T follicular helper cell (primary cell): ENCODE measurements at places on chromosomes 3 and 15.

DNA sequence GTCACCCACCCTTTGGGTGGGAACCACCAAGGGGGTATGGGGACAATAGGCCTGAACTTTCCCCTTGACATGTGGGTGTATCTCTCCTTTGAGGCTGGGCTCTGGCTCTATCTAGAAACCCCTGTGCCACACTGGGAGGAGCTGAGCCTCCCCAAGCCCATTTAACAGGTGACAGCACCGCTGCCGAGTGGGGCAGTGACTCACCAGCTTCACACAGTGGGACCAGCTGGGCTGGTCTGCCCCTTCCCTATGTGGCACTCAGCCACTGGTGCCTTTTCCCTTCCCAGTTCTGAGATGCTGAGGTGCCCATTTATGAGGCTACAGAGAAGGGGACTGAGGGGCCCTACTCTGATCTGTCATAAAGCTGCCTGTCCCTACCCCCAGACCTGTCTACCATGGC lies 5.1 kb downstream of the PSTPIP1 start:
- no peak for DNase-seq

DNA sequence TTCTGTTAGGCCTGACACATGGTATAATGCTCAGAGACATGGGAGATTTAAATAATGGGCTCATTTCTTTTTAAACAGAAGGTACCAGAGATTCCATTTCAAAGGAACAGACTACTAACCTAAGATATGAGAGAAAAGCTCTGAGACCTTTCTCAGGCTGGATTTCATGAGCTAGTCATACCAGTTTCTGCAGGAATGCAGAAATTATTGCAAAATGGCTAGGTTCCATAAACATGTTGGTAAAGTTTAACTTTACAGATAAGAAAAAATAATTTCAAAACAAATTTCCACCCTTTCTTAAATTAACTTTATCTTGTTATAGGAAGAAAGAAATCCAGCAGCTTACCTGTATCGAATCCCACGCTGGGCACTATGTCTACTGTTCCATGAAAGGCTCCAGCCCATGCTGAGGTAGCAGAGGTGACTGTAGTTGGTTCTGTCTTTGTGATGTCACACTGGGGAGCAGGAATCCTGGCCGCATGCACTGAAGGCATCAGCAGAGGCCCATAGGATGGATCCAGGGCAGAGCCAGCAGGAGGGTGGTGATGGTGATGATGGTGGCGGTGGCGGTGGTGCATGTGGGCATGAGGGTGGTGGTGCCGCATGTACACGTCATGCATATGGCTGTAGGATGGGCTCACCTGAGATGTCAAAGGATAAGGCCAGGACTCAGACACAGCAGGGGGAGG lies 22.6 kb downstream of the VGLL3 start:
- no peak for DNase-seq

GRCh38 chr3:119013951-119014350 lies 20.7 kb downstream of the IGSF11 start:
- DNase-seq: no peak

DNA sequence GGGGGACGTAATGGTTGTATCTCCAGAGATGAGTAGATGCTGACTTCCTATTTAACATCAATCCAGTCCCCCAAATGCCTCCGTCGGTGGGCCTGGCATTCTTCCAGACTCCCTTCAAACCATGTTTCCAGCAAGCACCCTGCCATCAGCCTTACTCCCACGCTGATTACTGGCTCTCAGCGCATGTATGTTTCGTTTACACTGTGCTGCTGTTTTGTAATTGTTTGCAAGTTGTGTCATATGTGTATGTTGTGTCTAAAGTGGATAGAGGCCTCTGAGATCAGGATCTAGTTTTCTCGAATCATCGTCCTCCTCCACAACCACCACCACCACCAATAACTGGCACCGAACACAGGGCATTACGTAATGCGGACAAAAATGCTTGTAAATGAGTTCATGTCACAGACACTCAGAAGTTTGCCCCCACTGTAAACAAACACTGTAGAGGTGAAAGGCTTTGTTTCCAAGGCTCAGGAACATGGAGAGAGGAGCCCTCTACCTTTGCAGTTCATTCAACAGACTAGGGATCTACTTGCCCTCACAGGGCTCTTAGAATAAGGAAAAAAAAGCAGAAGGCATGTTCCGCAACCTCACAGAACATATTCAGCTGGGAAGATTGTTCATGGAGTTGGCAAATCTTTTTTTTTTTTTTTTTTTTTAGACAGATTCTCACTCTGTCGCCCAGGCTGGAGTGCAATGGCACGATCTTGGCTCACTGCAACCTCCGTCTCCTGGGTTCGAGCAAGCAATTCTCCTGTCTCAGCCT lies 46.1 kb upstream of the SEMA4B start:
- no peak for DNase-seq

- no peak for DNase-seq
Observed at GRCh38 chr3:134143828-134144401, 106.7 kb downstream of the RYK start.

DNA sequence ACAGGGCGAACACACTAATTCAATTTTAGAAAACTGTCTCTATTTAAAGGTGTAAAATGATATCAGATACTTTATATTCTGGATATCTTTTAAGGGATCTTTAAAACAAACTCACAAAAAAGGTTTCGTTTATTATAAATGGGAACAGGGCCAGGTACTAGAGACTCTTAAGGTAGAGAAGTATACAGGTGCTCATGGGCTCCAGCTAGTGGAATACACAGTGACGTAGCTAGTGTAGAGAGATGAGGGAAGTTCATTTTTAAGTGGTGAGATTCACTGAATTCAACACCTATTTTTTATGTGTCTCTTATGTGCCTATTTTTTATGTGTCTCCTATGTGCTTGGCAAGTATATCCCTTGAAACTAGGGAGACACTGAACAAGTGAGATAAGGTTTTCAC lies 132.7 kb upstream of the FAM3D start:
- no peak for DNase-seq

GRCh38 chr3:174408310-174408709 lies 450.8 kb upstream of the NAALADL2 start:
- DNase-seq: no peak

DNA sequence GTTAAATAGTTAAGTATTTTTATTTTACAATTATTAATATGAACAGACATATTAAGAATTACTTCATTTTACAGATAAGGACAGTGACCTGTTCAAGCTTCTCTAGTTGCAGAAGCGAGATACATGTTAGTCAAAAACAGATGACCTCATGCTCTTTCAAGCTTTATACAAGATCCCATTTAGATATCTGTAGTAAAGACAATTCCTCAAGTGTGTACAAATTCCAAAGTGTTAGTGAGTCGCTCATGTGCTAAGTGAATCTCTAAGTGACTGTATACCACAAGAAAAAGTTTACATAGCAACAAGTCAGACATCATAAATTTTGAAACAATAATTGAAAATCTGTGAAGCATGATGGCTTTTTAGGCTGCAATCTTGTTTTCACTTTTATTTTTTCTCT lies 293.8 kb downstream of the ROBO1 start:
- no peak for DNase-seq

- no peak for DNase-seq
Observed at GRCh38 chr3:99248130-99248529, 346.6 kb upstream of the DCBLD2 start.

GRCh38 chr15:74543583-74543982 lies 2.6 kb downstream of the ARID3B start:
- DNase-seq: no peak

DNA sequence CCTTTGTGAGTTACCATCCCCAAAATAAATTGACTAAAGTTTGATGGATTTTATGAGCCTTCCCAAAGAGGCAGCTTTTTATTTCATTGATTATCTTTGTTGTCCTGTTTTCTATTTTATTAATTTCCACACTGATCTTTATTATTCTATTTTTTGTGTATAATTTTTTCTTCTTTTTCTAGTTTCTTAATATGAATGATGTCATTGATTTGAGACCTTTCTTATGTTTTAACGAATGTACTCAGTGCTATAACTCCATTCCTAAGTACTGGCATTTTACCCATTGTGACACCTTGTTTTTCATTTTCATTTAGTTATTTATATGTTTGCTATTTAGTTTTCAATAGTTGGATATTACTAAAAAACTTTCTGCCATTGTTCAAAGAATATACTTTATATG lies 565.3 kb downstream of the CADM2 start:
- no peak for DNase-seq

DNA sequence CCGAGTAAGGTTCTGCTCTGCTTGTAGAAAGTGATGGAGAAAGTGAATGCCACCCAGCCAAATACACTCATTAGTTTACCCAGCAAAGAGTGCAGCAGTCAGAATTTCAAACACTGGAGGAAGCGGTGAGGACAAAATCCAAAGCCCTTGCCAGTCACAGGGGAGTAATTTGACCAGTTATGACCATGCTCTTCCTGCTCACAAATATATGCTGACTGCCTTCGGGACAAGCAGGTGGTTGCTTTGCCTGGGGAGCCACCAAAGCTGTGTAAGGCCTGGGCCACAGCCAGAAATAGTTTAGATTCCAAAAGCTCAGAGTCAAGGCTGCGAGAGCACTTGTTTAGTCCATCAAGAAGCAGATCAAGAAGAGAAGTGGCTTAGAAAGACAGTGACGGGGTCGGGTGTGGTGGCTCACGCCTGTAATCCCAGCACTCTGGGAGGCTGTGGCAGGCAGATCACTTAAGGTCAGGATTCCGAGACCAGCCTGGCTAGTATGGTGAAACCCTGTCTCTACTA lies 51.0 kb upstream of the ATP13A3 start:
- DNase-seq: no peak

GRCh38 chr15:64897345-64897985 lies 14.2 kb upstream of the ANKDD1A start:
- no peak for DNase-seq

GRCh38 chr15:99928429-99928981 lies 195.3 kb upstream of the LYSMD4 start:
- DNase-seq: peak; percentile 79

DNA sequence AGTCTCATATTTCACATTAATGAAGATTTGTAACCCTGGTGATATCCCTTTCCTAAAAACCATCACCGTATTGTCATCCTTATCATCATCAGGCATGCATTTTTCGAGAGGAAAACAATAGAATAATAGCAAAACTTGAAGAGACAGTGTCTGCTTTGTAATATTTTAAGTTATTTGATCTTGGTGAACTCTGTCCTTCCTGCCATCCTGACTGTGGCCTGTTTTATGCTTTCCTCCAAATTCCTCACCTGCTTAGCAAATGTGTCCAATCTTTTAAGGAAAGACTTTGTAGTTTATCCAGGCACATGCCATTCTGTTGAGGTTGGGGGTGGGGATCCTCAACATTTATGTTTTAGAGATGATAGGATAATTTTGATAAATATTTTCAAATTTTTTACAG lies 306.1 kb upstream of the COL8A1 start:
- no peak for DNase-seq

DNA sequence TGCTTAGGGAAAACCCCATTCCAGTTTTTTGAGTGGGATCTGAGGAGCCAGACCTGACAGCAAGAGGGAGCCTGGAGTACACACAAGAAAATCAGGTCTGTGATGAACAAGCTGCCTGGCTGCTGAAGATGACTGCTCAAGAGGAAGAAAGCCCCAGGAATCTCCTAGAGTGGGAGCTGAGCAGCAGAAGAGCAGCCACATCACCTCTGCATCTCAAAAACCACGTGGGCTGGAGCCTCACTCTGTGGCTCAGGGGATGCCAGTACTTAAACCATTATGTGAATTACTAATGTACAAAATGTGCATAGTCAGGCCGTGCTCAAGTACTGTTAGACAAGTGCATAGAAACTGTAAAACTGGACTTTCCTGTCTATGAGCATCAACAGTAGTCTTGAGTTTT lies 52.4 kb downstream of the SLC9A9 start:
- no peak for DNase-seq

GRCh38 chr3:174767853-174768382 lies 91.2 kb upstream of the NAALADL2 start:
- no peak for DNase-seq

DNA sequence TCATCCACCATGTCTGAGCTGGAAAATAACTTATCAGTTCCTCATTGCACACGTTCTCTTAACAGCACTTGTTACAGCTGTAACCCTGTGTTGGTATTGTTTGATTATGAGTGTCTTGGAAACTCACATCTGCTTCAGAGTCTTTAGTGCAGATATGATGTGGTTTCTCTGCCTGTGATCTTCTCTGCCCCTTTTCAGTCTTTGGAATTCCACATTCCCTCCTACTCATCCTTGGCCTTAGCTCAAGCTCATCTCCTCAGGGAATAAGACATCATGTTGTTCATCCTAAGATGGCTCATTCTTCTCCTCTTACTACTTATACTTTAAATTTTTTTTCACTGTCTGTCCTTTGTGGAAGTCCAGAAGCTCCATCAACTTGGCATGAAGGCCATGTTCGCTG lies 77.7 kb downstream of the SYNPR start:
- no peak for DNase-seq

DNA sequence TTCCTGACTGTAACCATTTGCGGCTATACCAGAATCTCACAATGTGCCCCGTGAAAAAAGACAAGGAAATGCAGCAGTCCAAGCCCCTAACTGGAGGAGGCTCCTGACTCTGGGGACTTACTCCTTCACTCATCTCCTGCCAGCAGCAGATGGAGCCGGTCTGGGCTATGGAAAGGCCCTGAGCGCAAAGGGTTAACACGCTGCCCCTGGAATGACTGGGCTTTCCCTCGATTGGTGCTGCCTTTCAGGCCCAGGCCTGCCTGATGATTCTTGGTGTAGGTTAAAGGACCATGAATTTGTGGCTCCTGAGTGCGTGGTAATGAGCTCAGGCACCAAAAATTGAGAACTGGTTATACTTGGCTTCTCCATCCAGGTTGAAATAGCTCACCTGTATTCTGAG lies 42.3 kb upstream of the GALNT15 start:
- no peak for DNase-seq

GRCh38 chr15:64749167-64749566 lies 26.2 kb downstream of the RBPMS2 start:
- no peak for DNase-seq

DNA sequence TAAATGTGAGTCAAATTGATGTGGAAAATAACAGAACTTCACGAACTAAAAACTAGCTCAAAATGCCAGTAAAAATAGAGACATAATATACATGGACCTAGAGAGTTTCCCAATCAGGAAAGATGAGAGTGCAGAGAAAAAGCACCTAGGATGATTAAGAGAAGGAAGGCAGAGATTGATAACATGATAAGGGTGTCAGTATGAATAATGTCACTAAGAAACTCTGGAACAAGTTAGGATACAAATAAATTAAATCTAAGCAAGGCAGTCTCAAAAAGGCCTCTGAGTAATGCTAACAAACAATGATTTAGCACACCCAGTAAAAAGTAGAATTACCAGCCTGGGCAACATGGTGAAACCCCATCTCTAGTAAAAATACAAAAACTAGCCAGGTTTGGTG lies 304.7 kb upstream of the DPPA4 start:
- DNase-seq: no peak

GRCh38 chr3:63116922-63117321 lies 161.2 kb upstream of the SYNPR start:
- DNase-seq: no peak

DNA sequence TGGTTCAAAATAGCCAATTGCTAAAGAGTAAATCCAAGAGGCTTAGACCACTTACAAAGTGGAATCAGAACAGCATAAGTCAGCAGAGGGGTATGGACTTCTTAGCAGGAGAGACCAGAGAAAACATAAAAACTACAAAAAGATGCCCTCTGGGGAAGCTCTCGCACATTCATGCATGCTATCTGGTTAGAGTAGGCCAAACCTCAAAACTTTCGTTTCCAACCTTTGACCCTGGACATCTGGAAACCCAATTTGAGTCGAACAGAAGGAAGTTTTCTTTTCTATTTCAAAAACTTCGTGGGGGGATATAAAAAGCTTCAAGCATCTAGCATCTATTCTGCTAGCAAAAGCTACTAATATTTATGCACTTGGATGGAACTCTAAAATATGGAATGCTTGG lies 523.9 kb upstream of the AGTR1 start:
- DNase-seq: no peak
